ENCODE measurements at places on chromosomes 11 and 22. TPM values are rescaled to one million over a fixed set of nuclear protein-coding genes. Genes with fewer than 3 reads are reported as not detected.
A peak's percentile ranks its signal among the peaks of the same experiment; 100 is the strongest.

DNA sequence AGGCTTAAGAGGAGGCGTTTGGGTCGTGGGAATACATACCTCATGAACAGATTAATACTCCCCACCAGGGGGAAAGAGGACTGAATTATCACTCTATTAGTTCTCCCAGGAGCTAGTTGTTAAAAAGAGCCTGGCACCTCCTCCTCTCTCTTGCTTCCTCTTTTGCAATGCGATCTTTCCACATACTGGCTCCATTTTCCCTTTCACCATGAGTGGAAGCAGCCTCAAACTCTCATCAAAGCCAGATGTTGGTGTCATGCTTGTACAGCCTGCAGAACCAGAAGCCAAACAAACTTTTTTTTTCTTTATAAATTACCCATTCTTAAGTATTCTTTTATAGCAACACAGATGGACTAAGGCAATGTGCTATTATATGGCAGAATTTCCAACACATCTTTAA lies 258.5 kb downstream of the FAM76B start:
- H3K27ac ChIP-seq: no peak overlapping the region
- no peak overlapping the region for H3K4me3 ChIP-seq
- peaks cover 4% of the 10 kb centered on the region for H3K27me3 ChIP-seq

- no peak overlapping the region for H3K4me3 ChIP-seq
- no peaks in the 10 kb centered on the region for H3K36me3 ChIP-seq
- H3K27ac ChIP-seq: no peak overlapping the region
Observed at GRCh38 chr11:123238297-123238696, 43.2 kb upstream of the CLMP start.

DNA sequence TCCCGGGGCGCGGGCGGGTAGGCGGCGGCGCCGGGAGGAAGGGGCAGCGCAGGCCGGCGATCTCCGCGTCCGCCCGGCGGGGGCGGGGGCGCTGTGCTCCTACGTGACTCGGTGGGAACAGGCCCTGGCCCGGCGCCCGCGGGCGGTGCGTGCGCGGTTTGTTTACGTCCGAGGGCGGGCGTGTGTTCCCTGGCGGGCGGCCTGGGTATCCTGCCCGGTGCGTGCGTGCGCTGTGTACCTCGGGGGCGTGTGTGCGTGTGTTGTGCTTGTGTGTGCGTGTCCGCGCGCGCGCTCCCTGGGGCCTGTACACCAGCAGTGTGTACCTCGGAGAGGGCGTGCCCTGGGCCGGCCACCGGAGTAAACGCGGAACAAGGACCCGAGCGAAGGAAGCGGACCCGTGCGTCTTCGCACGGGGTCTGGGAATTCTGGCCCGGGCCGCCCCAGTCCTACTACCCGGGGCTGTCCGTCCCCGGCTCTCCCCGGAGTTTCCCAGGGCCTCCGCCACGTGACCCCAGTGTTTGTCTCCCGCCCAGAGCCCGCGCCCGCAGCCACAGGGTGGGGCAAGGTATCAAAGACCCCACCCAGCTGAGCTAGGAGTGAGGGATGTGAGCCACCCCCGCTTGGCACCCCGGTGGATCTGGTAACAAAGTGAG lies 769 bp downstream of the MAFF start:
- no peaks in the 10 kb centered on the region for H3K27me3 ChIP-seq
- peaks cover 2% of the 10 kb centered on the region for H3K36me3 ChIP-seq
- H3K4me3 ChIP-seq: peak overlapping the region; percentile 82
- peak overlapping the region; percentile 80 for H3K27ac ChIP-seq
- peaks cover 37% of the 10 kb centered on the region for H3K4me1 ChIP-seq

GRCh38 chr11:72001834-72002591 lies 3.3 kb downstream of the IL18BP start:
- no peaks in the 10 kb centered on the region for H3K27me3 ChIP-seq
- H3K27ac ChIP-seq: peak overlapping the region; percentile 51
- peaks cover 36% of the 10 kb centered on the region for H3K36me3 ChIP-seq
- H3K4me3 ChIP-seq: no peak overlapping the region

The RIBC2 gene
- 10.4 TPM for total RNA-seq

The BCO2 gene
- 1.4 TPM for total RNA-seq

The NAV2 gene
- total RNA-seq: 0.36 TPM

The CSF2RB gene
- total RNA-seq: 0.29 TPM

Data from activated CD8-positive, alpha-beta T cell treated with anti-CD3 and anti-CD28 coated beads for 36 hours (primary cell).